ENCODE measurements at places on chromosomes 1 and 21. TPM values are rescaled to one million over a fixed set of nuclear protein-coding genes. Genes with fewer than 3 reads are reported as not detected.

DNA sequence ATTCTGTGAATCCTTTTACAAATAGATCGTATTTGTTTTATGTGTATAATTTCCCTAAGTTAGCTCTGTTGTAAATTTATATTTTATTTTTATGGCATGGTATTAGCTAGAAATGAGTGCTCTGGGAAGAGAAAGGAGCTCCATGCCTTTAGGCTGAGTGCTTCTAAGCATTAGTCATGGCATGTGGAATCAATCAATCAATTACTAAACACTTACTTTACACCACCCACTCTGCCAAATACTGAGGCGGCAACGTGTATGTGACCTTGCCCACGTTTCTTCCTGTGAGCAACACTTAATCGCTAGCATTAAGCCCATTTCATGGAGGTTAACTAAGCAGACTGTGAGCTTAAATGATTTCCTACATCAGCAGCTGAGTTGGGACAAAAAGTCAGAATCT is 7.2 kb upstream of the BECN2 start:
- DNase-seq = peak; percentile 42

DNA sequence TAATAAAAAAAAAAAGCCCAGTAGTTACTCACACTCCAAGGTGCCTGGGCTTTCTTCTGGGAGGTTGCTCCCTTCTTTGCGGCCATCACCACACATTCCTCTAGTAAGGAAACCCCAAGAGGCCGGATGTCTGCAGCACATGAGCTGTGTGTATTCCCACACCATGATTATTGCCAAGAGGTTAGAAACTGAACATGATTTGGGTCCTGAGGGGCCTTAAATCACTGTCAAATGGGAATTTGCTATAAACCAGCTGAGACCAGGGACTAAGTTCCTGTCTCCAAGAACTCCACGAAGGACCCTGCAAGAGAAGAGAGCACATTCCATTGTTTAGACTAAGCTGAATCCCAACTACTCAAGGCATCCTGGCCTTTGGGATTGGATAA is 85.3 kb upstream of the SSX2IP start:
- DNase-seq = peak; percentile 47

The ZNF683 gene
- not detected for total RNA-seq

DNA sequence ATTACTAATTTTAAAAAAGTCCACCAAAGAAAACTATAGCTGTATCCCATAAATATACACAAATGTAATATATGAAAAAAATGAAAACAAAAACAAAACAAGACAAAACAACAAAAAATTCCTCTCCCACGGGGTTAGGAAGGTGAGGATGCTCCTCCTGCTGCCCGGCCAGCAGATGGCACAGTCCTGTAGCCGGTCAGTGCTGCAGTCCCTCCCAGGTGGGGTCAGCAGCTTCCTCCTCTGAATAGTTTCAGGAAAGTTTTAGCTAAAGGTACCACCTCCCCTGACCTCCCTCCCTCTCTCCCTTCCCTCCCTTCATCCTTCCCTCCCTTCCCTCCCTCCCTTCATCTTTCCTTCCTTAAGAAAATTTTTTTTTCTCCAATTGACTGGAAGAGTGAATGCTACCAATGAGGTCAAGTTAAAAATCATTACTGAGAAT is 67.8 kb upstream of the BCL10 start:
- peak; percentile 76 for DNase-seq

The RGS13 gene
- total RNA-seq = 0.20 TPM

The DHCR24 gene
- total RNA-seq = 184 TPM

DNA sequence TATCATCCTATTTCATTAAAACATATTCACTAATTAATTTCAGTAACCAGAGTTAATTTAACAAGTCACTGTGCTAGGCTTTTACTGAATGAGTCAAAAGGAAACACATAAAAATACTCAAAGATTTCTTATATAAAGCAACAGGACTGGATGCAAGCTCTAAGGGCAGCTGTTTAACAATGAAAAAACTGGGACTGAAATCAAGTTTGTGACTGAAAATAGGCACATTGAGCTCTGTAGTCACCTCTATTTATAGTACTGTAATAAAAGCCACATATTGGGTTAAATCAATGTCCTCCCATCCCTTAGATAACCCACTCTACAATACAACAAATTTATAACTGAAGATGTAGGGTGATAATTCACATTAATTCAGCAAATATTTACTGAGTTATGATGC is 52.4 kb downstream of the SMYD3 start:
- DNase-seq = no peak

- no peak for DNase-seq
Observed at GRCh38 chr1:242139442-242139841, 140.5 kb upstream of the MAP1LC3C start.

DNA sequence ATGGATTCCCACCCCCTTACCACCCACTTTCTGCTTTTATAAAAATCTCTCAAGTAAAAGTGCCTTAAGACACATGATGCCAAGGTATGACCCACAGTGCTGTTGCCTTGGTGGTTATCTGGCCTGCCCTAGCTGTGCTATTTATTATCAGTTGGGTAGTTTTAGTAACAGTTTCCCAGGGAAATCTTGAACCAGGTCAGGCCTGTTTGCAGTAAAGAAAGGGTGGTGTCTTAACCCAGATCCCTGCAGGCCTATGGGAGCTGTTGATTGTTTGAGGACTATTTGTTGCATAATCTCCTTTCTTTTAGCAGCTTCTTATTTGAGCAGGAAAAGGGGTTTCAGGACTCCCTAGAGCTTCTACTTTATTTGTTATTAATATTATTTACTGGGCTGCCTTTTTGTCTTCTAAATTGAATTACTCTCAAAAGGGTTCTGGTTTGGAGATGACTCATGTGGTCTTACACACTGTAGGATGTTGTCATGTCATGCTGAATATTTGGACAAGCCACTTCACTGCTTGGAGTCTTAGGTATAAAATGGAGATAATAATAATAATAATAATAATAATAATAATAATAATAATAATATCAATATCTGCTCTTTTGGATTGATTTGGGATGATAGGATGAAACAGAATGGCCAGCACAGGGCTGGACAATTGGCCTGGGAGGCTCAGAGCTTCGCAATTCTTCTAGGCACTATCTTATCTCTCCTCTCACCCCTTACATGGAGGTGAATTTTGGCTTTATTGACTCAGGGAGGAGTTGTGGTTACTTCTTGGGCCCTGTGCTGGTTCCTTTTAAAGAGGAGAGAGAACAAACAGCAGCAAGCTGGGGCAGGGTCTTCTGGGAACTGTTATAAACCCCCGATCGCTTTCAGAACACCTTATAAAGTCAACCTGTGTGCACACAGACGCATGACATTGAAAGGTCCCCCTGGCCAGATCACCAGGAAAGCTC is 252.1 kb downstream of the PRDM2 start:
- DNase-seq = no peak

- no peak for DNase-seq
Observed at GRCh38 chr1:221246628-221247415, 367.6 kb downstream of the HLX start.

The GSTM1 gene
- not detected for total RNA-seq

The ZNF648 gene
- not detected for total RNA-seq

GRCh38 chr1:151606384-151606783 is 5.5 kb upstream of the SNX27 start:
- peak; percentile 81 for DNase-seq

DNA sequence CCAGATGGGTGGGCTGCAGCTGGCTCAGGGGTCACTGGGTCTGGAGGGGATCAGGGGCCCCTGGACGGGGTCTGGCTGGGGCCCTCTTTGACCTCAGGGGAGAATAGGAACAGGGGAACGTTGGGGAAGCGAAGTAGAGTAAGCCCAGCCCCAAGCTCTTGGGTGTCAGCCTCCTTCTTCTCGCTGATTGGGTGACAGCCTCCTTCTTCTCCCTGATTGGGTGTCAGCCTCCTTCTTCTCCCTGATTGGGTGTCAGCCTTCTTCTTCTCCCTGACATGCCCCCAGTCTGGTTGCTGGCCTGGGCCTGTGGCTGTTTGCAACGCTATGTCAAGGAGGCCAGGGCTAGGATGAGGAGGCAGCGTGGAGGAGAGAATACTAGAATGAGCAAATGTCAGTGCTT is 76.7 kb upstream of the CASZ1 start:
- peak; percentile 22 for DNase-seq
